Activated CD4-positive, alpha-beta T cell treated with anti-CD3 and anti-CD28 coated beads for 1 hour (primary cell): ENCODE measurements at places on chromosomes 1 and 21.

DNA sequence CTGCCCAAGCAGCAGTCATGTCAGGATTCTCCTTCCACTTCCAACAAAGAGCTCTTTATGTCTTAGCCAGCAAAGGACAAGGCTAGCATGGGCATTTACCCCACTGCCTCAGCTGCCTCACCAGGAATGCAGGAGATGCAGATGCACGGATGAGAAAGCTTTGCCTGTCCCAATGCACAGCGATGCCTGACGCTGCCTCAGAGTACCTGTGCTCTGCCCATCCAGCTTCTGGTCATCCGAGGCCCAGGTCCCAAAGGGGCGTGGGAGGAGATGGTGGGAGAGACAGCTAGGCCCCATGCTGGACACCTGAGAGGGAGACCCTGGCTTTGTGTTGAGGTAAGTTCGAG is 59.0 kb downstream of the IRF2BP2 start:
- DNase-seq: no peak

DNA sequence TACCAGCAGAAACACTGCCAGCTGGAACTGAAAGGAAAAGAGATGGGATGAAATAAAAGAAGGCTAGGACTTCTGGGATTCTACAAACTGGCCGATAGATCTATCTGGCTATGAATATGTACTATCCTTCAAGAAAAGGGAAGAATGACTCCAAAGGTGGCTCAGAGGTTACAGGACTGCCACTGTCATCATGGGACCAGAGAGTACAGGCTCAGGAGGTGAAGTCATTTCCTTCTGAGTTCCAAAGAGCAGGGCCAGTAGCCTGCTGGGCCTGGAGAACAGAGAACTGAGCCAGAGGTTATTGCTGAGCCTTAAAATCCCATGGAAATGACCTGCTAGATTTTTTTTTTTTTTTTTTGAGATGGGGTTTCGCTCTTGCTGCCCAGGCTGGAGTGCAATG is 27.6 kb downstream of the ZNF496 start:
- no peak for DNase-seq

- DNase-seq: no peak
These were observed 307.0 kb upstream of the PROX1 start for GRCh38 chr1:213680677-213681325.

- DNase-seq: no peak
These were observed 35.9 kb upstream of the GALNT2 start for GRCh38 chr1:230031131-230031530.

DNA sequence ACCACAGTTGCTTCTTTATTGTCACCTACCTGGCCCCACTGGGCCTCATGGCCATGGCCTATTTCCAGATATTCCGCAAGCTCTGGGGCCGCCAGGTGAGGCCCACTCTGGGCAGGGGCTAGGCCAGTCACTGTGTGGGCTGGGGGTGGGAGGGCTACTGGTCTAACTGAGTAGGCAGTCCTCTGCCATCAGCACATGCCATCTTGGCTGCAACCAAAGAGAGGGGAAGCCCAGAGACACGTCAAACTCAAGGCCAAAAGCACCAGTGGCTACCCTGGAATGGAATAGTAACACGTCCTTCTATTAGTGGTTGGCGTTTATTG is 4.0 kb downstream of the HCRTR1 start:
- DNase-seq: no peak

GRCh38 chr1:2166254-2166653 is 28.3 kb downstream of the FAAP20 start:
- no peak for DNase-seq

GRCh38 chr1:95116580-95117206 is 462 bp upstream of the TLCD4 start:
- peak; percentile 31 for DNase-seq

DNA sequence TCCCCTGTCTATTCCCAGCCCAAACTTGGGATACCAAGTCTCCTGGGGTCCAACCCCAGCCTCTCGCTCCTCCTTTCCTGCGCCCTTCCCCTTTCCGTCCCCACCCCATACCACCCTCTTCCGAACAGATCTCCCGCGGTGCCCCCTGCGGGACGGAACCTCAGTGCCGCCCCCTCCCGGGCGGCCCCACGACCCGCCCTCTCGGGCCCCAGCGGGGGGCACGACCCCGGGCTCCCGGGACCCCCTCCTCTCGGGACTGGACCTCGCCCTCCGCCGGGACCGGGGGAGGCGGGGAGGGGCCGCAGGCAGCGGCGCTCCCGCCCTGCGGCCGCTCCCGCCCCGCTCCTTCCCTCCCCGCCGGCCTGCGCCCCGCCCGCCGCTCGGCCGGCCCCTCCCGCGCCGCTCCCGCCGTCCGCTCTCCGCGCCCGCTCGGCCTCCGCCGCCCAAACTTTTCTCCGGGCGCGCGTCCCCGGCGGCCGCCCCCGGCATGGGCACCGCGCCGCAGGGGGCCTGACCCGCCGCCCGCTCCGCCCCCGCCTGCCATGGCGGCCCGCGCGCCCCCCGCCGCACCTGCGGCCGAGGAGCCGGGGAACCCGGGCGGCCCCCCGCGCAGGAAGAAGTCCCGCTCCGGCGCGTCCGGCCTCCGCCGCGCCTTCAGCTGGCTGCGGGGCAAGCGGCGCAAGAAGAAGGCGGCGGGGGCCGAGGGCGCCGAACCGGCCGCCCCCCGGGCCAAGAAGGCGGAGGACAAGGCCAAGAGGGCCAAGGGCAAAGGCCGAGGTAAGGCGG is 39.0 kb upstream of the SYNC start:
- no peak for DNase-seq

GRCh38 chr21:45575304-45575992 is 33.2 kb upstream of the SLC19A1 start:
- peak; percentile 6 for DNase-seq

- DNase-seq: no peak
These were observed 15.5 kb downstream of the LYPLAL1 start for GRCh38 chr1:219189021-219189824.

GRCh38 chr21:37780991-37781983 is 135.0 kb downstream of the KCNJ6 start:
- DNase-seq: no peak

DNA sequence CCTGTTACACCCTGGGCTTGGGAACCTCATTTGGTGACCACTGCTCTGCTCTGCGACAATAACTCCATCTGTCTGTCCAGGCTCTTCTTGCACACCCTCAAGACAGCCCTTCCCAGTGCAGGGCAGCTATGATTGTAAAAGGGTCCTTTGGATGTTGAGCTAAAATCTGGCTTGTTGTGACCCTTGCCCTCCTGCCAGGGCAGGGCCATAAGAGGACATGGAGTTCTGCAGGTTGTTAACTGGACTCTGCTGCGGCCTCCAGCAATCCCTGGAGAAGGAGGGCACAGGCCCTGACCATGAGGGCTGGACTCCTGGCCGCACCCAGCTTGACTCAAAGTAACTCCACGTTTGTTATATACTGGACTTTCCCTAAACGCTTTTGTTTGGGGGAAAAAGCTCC is 41.2 kb downstream of the DHCR24 start:
- DNase-seq: no peak

- DNase-seq: no peak
These were observed 1.9 kb upstream of the YRDC start for GRCh38 chr1:37809942-37810341.

DNA sequence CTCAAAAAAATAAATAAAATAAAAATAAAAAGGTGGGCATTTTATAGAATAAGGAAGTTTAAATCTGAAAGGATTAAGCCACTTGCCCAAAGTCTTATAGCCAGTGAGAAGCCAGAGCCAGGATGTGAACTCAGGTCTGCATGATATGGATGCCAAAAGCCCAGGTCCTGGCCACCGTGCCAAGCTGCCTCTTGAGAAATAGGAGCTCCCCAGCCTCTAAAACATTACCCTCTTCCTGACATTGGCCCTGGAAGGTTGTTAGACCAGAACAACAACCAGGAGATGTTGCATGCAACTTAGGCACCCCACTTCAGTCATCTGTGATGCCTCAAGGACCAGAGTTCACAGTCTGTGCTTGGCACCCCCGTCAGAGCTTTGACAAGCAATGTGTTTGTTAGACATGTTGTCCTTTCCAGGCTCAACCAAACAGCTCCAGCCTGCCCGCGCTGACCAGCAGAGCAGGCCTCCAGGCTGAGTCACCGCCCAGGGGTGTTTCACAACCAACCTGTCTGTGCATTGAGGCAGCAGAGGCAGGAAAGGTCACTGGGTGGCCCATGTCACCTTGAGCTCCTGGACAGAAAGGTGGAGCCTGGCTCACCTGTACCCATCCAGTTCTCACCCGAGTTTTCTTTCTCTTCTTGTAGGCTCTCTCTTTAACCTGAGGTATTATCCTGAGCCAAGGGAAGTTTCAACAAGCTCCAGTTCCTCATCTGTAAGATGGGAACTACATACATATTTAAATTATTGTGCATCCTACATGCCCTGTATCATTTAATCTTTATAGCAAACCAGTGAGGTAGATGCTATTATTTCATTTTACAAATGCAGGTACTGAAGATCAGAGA is 14.9 kb upstream of the MED18 start:
- no peak for DNase-seq

DNA sequence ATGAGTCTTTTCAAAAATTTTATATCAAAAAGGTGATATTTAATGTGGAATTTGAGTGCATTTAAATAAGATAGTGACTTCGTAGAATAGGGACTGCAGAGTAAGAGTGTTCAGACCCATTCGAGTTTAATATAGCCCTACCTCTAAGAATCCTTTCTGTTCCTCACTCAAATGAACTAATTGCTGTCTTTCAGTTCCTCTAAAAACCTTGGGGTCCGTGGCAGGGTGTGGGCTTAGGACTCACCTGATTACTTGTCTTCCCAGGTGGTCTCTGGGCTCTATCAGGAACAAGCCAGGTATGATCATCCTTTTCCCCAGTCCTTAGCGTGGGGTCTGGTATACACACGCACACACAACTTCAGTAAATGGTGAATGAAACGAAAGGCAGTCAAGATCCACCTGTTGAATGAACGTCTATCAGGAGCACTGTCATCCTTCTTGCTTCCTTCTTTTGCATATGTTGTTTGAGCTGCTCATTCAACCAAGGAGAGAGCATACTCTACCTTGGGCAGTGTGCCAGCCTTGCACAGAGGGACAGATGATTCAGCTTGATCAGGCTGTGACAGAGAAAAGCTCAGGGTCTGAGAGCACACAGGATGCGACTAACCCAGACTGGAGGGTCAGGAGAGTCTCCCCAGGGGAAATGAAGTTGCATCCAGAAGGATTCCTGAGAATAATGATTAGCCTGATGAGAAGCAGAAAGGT is 1.2 kb upstream of the RNF11 start:
- peak; percentile 34 for DNase-seq

- no peak for DNase-seq
These were observed 62.1 kb upstream of the S1PR1 start for GRCh38 chr1:101174722-101175121.

- no peak for DNase-seq
These were observed 12.8 kb downstream of the TMCC2 start for GRCh38 chr1:205240569-205240968.
